Adipose tissue (tissue), 3 donors: ENCODE measurements at places on chromosomes 1 and 21. TPM values are rescaled to one million over a fixed set of nuclear protein-coding genes. Genes with fewer than 3 reads are reported as not detected.

The CACNA1S gene
- under 0.01 TPM for polyA plus RNA-seq

The IFT25 gene
- 30.4 TPM for polyA plus RNA-seq

The RASSF5 gene
- polyA plus RNA-seq, result 7.4 TPM

The SNX7 gene
- polyA plus RNA-seq, result 8.5 TPM

The APOBEC4 gene
- not detected for polyA plus RNA-seq

The S1PR1 gene
- 35.1 TPM for polyA plus RNA-seq
